IMR-90 (cell line): ENCODE measurements at places on chromosomes 5 and 9. TPM values are rescaled to one million over a fixed set of nuclear protein-coding genes. Genes with fewer than 3 reads are reported as not detected.

- DNase-seq: no peak
Measured at GRCh38 chr5:57219386-57219785, 45.5 kb downstream of the GPBP1 start.

GRCh38 chr5:118647587-118647986 lies 340.8 kb downstream of the DTWD2 start:
- DNase-seq: no peak

DNA sequence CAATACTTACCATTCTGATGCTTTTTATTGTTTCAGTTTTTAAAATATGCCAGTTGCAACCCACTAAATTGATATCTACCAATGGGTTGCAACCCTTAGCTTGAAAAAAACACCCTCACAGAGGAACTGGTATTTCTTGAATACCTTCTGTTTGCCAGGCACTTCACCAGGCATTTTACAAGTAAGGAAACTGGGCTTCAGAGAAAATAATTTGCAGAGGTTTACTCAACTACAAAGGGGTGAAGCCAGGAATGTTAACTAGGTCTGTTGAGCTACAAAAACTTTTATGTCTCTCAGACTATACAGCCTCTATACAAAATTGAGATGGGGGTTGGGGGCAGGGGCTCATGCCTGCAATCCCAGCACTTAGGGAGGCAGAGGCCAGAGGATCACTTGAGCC lies 65.0 kb downstream of the STX17 start:
- DNase-seq: no peak

GRCh38 chr9:389159-389558 lies 174.5 kb downstream of the DOCK8 start:
- DNase-seq: no peak

The ALDOB gene
- not detected in 2 replicates for total RNA-seq

The PCDHA13 gene
- not detected in 2 replicates for total RNA-seq
